ENCODE measurements at places on chromosomes 2 and 18. TPM values are rescaled to one million over a fixed set of nuclear protein-coding genes. Genes with fewer than 3 reads are reported as not detected.

The ANKAR gene
- 6.6 TPM for polyA plus RNA-seq

The TBR1 gene
- polyA plus RNA-seq = not detected

The SLC1A4 gene
- polyA plus RNA-seq = 6.6 TPM

The ASB18 gene
- not detected for polyA plus RNA-seq

The PARD3B gene
- polyA plus RNA-seq = 35.7 TPM
